T-helper 9 cell (primary cell): ENCODE measurements at places on chromosomes 7 and 10.

DNA sequence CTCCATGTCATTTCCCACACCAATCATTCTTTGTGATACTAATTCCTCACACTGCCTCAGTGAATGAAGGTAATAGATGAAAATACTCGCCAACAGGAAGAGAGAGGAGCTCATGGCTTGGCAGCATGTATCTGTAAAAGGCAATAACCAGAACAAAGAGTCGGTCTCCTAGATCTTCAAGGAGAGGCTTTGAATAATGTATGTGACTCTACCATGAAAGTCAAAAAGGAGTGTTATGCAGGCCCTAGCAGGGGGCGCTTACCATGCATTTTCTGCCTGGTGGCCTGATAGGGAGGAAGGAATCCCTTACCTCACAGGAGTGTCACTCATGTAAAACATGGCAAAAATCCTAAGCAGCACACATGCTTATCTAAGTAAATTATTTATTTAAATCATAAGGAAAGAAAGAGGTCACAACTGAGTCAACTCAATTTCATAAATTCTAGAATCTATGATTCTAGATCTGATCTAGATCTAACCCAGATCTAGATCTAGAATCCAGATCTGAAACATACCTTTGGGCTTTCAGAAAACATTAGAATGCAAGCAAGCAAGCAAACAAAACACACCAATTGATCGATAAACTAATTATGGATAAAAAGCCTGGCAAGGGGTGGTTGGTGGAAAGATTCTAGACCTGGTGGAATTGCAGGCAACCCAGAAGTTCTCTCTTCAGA is 226.3 kb upstream of the KLF6 start:
- no peak for DNase-seq

DNA sequence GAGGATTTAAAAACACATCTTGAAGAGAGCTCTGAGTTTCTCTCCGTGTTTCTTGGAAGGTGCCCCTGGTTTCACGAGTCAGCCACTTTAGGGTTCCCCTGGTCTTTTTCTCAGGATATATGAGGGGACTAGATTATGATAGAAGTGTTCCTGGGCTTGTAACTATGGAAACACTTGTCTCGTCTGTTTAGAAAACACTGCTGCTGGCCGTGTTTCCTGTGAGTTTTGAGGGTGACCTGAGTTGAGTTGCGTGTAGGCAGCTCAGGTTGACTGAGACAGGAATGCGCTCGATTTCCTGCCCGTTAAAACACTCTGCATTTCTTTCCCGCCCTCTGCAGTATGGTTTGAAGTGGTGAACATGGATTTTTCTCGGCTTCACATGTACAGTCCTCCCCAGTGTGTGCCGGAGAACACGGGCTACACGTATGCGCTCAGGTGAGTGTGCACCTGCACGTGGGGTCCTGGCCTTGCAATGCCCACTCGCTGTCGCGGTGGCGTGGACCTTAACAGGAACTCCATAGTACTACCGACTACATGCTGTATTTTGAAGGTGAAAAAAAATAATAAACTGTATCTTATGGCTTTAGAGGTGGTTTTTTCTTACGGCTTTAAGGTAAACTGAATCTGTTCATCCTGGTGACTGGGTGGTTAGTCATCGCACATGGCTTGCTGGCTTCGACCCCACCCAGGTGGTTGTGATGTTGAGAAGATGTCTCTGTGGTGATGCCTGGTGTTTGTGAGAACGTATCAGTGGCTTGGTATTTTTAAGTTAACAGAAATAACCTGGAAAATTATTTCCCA is at the start of gene SUN1:
Gene SUN1, plus strand, starts transcription at position 310 of the 801 bp plus-strand sequence. Its CDS starts 49 bp downstream, at position 359.
- peak; percentile 34 for DNase-seq

DNA sequence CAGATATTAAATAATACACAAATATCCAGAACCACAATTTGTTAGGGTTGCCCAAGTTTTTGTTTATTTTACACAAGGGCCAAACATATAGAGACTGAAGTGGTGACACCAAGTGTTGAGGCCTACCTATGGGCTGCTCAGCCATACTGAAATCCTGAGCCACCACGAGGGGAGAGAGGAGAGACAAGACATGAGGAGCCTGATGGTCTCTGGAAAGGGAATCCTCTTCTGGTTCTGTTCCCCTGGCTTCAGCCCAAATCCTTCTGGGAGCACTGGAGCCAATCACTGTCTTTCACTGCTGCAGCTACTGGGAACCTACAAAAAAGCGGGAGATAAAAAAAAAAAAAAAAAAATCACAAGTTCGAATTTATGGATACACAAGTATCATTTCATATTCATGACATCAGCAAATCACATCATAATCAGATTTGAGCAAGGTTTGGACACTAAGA is 1.9 kb downstream of the SKIDA1 start:
- DNase-seq: no peak

DNA sequence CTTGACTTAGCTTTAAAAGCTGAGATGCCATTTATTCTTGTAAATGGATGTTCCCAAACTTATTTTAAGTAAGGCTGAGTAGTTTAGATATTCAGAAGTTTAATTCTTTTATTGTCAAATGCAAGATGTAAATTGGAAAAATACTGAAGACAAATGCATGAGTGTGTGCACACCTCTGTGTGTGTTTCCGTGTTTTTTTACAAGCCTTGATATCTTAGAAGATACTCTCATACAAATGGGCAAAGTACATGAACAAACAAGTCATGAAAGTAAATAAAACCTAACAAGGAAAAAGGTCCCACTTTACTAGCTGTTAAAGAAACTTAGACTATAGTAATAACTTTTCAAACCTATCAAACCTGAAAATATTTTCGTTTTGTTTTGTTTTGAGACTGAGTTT is 29.0 kb downstream of the ACSL5 start:
- no peak for DNase-seq

DNA sequence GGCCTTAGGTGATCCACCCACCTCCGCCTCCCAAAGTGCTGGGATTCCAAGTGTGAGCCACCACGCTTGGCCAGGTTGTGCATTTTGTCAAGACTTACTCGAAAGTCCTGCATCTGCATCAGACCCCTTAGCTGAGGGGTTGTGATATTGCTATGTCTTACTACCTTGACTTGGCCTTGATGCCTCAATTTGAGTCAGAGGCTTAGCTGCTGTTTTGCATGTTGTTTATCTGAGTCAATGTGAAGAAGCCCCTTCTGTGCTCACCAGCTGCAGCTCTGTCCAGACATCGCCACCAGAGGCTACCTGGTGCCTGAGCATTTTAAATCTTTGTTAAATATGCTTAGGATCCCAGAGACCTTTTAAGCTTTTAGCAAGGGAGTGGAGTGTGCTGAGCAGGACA is 18.1 kb downstream of the UBE2D4 start:
- no peak for DNase-seq
